Midbrain (tissue), 1 donor: ENCODE measurements at places on chromosomes 16 and 17.
A peak's percentile ranks its signal among the peaks of the same experiment; 100 is the strongest.

GRCh38 chr17:65742403-65743307, 181.2 kb upstream of the AXIN2 start:
- no peak for DNase-seq

DNA sequence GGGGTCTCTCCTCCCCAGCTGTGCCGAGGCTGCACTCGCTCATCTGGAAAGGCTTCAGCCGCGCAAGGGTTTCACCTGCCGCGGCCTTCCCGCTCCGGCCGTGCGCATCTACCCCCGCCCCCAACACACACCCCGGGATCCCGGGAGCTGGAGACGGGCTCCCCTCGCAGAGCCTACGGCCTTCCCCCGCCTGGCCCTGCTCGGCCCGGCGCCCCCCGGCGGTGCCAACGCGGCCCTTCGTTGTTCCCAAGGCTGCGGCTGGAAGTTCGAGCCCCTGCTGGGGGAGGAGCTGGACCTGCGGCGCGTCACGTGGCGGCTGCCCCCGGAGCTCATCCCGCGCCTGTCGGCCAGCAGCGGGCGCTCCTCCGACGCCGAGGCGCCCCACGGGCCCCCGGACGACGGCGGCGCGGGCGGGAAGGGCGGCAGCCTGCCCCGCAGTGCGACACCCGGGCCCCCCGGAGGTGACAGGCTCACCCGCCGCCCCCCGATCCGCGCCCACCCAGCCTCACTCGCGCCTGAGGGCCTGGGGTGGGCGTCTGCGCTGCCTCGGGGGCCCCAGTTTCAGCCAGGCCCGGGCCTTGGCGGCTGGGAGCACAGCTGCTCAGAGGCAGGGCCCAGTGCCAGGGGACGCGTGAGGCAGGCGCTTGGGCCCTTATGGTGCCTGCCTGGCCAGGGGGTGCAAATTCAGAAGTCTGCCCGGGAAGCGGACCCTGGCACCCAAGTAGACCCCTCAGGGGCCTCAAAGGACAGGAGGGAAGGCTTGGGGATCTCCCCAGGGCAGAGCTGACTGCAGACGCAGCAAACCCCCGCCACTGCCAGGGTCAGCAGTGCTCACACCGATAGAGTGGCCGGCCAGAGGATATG, 11.2 kb downstream of the GALK1 start:
- DNase-seq = peak; percentile 61

GRCh38 chr17:72496461-72496860, 375.6 kb downstream of the SOX9 start:
- DNase-seq = no peak

DNA sequence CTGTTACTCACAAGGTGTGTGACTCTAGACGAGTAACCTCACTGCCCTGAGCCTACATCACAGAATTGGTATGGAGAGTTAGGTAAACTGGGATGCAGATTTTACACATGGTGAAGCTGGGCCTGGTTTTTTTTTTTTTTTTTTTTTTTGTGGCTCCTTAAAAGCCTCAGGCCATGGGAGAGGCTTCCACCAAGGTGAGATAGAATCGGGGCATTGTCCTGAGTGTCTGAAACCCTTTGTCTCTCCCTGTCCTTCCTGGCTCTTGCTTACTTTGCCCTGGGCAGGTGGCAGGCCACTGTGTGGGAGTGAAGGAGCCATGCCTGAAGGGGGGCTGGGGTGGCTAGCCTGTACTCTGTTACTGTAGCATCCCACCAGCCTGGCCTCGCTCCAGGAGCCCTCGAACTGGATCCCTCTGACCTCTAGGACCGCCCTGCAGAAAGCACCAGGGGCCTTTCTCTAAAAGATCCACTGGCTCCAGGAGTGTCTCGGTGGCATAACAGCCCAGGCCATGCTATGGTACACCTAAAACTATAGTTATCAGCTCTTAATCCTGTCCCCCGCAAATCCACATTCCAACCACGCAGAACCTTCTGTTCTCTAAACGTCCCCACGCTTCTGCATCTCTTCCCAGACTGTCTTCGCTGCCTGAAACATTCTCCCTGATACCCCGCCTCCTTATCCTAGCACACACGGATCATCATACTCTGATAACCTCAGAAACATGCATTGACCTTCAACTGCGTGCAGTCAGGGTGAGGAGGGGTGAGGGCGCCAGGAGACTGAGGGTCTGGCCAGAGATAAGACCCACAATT, 1.7 kb upstream of the SLC13A2 start:
- no peak for DNase-seq

DNA sequence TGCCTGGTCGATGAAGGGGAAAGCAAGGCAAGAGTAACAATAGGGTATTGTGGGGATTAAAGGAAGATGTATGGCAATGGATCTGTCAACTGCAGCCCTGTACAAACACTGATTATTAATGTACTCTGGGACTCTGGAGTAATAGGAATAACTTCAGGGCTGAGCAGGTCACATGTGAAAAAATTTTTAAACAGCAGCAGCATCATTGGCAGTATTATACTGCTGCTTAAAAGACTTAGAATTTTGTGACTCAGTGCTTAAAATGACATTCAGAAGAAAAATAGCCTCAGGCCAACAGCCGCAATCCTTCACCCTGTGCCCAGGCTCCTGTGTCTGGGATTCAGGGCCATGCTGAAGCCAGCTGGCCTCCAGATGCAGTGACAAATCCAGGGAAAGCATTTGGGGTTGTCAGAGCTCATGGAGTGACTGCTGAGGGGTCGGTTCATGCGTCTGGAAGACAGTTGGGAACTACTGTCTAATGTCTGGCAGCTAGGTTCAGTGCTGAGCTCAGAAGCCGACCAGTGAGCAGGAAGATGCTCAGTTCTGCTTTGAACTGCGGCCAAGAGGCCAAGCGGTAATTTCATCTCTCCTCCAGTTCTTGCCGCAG, 22.2 kb downstream of the TEX2 start:
- no peak for DNase-seq

DNA sequence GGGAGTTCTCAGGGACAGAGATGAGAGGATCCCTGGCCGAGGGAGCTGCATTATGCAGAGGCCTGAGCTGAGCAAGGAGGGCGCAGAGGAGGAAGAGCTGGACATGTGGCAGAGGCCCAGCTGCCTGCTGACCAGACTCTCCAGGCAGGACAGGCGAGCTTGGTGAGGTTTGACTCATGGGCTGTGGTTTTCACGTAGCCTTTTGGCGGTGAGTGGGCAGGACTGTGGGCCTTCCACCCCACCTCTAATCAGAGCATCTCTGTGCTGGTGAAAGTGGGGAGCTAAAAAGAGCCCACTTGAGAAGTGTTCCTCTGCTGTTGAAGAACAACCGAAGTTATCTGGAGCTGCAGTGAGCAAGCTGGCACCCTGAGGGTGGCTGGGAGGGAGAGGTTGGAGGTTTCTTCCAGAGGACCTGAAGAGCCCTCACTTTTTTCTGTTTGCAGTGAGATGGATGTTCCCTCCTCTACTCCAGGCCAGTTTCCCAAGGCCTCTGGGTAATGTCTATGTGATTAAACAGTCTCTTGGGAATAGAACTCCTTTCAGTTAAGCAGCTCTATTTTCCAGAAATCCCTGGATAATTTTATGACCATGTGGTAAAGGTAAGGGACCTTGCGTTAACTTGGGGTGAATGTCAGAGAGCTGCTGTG, 11.9 kb downstream of the EPN2 start:
- peak; percentile 56 for DNase-seq

- no peak for DNase-seq
Observed at GRCh38 chr16:76389126-76389525, 111.9 kb downstream of the CNTNAP4 start.

- DNase-seq = no peak
Observed at GRCh38 chr17:75394332-75394918, 11.1 kb downstream of the GRB2 start.

DNA sequence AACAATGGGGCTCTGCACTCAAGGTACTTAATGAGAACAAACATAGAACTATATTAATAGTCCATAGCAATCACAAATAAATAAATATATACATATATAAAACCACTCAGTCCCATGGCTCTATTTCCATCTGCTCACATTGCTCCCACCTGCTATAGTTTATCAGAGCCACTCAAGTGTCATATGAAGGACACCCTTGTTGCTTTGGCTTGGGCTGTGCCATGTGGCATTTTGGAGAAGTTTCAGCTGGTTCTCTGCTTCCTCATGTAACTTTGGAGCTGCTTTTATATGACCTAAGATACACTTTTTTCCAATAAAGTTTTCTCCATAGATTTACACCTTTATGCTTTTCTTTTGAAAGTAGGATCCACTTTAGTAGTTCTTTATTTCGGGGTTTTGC, 126.4 kb downstream of the KCNJ2 start:
- no peak for DNase-seq

DNA sequence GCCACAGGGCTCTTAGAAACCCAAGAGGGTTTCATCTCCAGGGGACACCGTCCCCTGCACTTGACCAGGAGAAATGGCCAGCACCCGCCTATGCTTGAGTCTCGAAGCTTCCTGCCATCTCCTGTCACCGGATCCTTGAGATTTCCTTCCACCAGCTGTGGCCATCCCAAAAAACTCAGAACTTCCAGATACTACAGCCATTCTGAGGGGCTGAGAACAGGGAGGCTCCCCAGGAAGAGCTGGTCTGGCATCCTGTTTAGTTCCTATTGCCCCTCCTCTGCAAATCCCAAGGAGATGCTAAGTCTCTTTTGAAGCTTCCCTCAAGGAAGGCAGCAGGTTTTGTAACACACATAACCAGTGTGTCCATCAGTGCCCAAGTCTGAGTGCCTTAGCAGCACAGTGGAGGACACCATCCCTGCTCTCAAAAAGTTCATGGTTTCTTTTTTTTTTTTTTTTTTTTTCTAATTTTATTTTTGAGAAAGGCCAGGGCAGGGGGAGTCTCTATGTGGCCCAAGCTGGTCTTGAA, 2.0 kb downstream of the UBALD2 start:
- DNase-seq = no peak

DNA sequence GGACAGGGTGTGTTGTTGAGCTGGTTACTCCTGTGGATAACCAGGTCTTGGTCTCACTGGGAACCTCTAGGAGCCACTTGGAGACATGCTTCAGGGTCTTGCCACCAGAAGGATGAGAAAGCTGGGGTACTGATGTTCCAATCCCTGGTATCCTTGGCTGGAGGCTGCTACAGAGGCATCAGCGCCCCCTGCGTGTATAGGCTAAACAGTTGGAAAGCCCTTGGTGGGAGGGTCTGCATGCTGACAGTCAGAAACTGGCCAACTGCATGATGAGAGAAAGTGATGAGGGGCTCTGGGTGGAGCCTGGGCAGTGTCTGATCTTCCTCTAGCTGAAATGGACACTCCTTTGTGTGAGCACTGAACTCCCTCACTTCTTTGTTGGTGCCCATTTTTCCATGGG, 536.9 kb downstream of the XYLT1 start:
- no peak for DNase-seq

- DNase-seq = no peak
Observed at GRCh38 chr17:45844695-45845375, at the start of gene SPPL2C. Gene SPPL2C, plus strand, starts transcription at chr17:45844881. Its CDS starts 26 bp downstream, at chr17:45844907.

DNA sequence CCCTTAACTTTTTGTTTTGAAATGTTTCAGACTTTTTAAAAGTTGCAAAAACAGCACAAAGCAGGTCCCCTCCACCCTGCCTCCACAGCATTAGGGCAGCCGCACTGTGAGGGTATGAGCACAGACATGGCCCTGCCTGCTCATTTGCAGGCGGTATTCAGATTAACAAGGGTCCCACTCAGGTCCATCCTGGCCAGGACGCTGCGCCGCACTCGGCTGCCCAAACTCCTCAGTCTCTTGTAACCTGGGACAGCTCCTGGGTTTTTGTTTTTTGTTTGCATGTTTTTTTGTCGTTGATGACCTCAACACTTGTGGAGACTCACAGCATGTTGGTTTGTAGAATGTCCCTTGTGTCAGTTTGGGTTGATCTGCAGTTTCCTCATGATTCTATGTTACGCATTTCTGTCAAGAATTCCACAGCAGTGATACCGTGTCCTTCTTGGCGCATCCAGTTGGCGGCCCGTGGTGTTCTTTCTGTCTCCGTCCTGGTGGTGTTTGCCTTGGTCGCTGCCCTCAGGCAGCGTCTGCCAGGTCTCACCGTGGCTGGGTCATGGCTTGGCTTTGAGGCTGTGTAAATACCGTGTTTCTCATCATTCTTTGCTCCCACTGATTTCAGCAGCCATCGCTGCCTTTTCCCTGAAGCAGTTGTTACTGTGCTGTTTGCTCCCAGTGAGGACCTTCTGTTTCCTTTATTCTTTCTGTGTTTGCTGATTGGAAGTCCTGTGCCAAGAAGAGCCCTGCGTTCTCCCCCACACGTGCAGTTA, 18.5 kb downstream of the CRAMP1 start:
- no peak for DNase-seq

DNA sequence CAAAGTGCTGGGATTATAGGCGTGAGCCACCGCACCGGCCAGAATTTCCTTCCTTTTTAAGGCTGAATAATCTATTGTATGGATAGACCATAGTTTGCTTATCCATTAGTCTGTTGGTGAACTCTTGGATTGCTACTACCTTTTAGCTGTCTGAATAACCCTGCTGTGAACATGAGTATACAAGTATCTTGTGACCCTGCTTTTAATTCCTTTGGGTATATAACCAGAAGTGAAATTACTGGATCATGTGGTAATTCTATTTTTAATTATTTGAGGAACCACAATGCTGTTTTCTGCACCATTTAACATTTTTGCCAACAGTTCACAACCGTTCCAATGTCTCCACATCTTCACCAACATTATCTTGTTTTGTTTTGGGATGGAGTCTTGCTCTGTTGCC, 4.6 kb upstream of the OTOA start:
- no peak for DNase-seq

DNA sequence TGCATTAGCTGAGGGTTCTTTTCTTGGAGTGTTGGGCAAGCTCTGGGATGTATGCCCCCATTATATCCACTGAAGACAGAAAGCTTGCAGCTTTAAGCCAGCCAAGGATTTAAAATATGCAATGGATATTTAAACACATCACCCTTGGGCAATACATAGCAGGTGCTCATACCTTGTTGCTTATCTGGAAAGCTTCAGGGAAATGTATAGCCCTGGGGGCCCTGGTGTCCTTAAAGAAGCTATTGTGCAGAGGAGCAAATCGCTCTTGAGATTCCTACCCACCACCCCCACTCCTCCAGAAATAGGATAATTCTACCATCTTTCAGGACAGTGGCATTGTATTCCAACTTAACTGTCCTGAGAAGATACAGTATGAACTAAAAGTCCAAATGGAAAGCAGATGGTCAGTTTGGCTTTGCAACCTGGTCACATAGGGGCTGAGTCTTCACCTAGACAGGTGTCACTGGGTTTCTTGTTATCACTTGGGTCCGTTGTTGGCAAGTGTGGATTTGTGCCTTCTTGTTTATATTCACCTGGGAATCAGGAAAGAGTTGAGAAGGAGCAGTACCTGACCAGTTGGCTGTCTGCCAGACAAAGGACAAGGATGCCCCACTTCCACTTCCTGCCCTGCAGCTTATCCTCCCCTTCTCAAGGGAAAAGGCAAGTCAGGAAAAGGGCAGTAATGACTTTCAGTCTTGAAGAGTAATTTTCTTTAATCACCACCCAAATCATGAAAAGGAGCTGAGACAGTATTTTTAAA, 3.4 kb downstream of the ANKRD40CL start:
- no peak for DNase-seq

- peak; percentile 27 for DNase-seq
Observed at GRCh38 chr17:51166987-51167931, 1.0 kb downstream of the NME2 start.

- peak; percentile 33 for DNase-seq
Observed at GRCh38 chr17:10151667-10152496, 46.5 kb downstream of the GAS7 start.

- no peak for DNase-seq
Observed at GRCh38 chr17:59479141-59479540, 86.3 kb upstream of the DHX40 start.
